ENCODE measurements at places on chromosomes 12 and 14.

GRCh38 chr12:31008241-31008761, 65.4 kb upstream of the DDX11 start:
- no peak for DNase-seq

DNA sequence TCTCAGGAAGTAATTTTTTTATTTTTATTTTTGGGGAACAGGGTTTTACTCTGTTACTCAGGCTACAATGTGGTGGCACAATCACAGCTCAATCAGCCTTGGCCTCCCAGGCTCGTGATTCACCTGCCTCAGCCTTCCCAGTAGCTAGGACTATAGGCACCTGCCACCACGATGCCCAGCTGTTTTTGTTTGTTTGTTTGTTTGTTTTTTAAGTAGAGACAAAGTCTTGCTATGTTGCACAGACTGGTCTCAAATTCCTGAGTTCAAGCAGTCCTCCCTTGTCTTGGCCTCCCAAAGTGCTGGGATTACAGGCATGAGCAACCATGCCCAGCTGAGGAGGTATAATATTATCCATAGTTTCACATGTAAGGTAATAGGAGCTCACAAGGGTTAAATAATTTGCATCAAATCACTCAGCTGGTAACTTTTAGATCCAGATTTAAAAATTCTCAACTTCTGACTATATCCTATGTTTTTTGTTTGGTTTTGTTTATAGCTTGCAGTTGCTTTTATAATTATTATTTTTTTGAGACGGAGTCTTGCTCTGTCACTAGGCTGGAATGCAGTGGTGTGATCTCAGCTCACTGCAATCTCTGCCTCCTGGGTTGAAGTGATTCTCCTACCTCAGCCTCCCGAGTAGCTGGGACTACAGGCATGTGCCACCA, 629.3 kb downstream of the DIO2 start:
- DNase-seq = no peak

DNA sequence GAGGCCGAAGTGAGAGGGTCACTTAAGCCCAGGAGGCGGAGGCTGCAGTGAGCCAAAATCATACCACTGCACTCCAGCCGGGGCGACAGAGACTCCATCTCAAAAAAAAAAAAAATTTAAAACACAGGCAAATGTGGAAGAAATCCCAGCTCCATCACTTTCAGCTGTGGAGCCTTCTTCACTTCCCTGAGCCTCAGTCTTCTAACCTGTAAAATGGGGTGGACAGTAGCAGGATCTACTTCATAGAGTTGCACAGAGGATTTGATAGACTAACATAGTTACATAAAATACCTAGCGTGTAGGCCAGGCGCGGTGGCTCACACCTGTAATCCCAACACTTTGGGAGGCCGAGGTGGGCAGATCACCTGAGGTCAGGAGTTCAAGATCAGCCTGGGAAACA, 26.5 kb downstream of the PHETA1 start:
- no peak for DNase-seq

- DNase-seq = no peak
Measured at GRCh38 chr12:114168061-114168460, 201.9 kb upstream of the RBM19 start.

Measured in activated naive CD4-positive, alpha-beta T cell (primary cell).